ENCODE measurements at places on chromosomes 6 and 20.
A peak's percentile ranks its signal among the peaks of the same experiment; 100 is the strongest.

DNA sequence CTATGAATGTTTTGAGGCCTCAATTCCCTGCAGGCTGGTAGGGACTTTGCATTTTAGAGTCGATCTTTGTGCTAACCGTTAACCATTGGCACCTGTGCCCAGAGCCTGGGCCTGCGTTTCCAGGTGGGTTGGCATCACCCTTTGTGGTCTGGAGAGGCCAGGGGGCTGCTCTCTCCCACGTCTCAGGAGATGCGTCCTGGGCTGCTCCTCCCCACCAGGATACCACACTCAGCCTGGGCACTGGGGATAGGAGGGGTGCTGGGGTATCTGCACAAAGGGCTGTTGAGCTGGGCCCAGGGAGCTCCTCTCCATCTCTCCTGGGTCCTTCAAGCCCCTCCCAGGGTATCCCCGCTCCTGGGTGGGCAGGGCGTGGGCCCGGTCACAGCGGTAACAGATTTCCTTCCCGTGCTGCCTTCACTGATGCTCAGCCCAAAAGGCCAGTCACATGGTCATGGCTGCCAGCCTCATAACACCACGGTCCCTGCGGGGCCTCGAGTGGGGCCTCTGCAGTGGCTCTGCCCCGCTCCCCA, 266.2 kb downstream of the TAF4 start:
- no peak for DNase-seq

DNA sequence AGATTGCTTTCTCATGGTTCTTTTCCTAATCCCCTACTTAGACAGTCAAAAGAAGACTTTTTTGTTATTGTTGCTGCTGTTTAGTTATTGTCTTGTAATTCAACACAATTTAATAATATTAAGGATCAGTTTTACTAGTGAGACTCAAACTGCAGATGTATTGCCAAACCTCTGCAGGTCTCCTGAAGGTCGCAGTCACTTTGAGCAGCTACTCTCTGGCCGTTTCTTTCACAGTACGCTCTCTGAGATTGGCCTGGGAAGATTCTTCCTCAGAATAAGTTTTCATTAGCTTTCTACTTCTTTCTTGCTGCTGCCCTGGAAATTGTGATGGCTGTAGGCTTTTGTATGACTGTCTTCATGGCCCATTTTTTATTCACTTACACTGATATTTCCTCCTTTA, 930.8 kb downstream of the QKI start:
- no peak for DNase-seq

- DNase-seq: peak; percentile 19
Observed at GRCh38 chr6:26272171-26272637, 92.8 kb upstream of the BTN3A2 start.

GRCh38 chr20:18414140-18414539, 52.7 kb downstream of the DZANK1 start:
- no peak for DNase-seq

DNA sequence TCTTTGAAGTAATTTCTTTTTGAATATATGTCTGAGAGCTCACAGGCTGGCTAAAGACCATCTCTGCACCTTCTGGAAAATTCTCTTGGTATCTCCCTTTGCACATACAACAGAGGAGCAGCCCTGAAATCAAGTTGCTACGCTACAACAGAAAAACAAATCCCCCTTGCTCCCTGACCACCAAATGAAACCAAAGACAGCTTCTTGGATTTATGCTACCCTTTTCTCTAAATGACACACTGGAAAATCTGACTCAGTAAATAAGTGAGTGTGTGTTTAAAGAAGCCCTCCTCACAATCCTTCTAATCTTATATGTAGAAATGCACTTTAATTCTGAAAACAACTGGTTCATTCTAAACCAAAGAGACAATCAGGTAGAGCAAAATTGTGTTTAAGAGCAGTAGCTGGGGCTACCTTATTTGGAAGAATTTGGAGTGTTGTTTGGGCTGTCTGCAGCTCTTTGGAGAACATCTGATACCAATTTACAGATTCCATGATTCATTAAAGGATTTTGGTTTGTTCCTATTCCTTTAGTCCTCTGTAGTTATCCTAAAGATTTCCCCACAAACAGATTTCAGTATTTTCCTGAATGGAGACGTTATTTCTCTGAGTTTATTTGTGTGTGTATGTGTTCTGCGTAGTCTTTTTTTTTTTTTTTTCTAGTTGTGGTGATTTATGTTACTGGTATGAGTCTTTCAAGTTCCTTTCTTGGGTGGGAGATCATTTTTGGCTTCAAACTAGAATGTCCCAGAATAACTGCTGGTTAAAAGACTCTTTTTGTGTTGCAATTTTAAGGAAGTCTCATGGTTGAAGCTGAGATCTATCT, 36.4 kb upstream of the UTRN start:
- no peak for DNase-seq

GRCh38 chr6:149484733-149485700, at the start of gene ZC3H12D:
Gene ZC3H12D, minus strand, starts transcription at chr6:149485014. Its CDS starts 10,471 bp downstream, at chr6:149474543.
- DNase-seq: peak; percentile 31

DNA sequence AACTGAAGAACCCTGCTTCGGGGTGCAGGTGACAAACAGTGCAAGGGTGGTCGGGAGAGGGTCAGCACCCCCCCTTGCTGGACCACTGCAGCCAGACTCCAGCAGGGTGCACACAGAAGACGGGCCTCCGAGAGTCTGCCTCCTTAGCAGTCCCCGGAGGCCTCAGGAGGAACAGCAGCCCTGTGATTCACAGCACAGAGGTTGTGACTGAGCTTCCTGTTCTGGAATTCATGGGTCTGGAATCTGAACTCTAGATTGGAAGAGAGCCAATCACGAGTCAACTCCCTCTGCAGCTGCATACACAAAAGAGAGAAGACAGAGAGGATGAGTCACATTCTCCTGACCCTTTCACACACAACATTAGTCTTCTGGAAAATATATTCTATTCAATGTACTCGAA, 249.0 kb upstream of the OPRM1 start:
- DNase-seq: no peak

DNA sequence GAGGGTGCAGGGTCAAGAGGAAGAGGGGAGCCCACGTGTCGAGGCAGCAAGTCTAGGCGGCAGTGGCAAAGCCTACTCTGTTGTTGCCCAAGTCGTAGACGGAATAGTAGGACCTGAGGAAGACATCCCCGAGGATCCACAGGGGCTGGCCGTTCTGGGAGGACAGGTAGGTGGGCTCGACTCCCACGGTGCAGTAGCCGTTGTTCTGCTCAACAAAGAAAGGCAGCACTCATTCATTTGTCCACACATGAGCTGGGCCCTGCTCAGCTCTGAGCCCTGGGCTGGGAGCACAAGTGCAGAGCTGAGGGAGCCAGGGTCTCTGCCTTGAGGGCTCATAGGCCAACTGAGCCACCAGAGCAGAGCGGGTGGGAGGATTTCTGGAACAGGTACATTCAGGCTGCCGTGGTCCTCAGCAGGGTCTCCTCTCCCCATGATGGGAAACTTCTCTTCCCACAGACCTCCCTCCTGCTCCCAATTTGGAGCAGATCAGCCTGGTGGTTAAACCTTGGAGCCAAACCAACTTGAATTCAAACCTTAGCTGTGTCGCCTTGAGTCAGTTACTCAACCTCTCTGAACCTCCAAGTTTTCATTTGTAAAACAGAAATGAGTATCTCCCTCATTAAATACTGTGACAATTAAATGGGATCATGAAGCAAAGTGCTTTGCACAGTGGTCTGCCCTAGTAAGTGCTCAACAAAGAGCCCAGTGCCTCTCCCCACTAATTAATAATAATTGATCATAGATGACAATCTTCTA, 1.6 kb upstream of the TFEB start:
- no peak for DNase-seq

DNA sequence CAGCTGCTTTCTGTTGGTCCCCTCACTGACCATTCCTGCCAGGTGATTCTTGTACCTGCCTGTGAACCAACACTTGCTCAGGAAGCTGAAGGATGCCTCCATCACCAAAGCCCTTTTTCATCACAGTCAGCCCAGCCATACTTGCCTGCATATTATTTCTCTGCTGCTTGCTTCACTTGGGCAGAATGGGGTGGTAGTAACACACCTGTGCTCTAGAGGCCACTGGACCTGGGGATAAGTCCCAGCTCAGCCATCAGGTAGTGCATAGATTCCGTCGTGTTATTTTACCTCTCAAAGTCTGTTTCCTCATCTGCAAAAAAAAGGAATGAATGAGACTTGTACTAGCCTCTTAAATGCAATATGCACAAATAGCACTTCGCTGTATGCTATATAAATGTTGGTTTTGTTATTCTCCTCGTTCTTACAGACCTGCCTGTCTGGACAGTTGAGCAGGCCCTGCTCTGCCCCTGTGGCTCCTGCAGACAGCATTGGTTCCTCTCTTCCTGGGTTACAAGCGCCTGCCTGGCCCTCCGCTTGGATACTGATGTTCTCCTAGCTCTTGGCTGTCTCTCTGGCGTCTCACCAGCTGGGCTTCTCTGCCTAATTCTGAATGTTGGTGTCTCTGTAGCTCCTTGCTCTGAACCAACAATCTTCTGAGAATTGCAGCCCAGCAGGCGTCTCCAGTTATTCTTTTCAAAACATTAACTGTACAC, 151.8 kb downstream of the UNC5CL start:
- DNase-seq: no peak

DNA sequence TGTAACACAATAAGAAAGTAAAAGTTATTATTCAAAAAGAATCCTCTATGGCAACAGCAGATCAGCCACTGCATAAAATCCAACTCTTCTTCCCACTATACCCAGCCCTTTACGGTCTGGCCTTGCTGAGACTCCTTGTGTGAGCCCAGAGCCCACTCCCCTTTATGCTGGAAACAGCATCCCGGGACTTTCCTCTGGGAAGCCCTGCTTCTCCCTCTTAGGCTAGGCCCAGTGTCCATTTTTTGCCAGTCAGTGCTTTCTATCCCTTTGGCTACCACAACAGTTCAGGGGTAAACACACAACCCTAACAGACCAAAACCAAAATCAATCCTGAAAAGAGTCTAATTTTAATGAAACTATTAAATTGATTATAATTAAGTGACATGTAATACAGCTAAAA, 20.6 kb downstream of the FKBP5 start:
- DNase-seq: no peak

GRCh38 chr20:60407011-60407771, 449.0 kb downstream of the CDH26 start:
- no peak for DNase-seq

GRCh38 chr6:834866-835265, 141.9 kb upstream of the EXOC2 start:
- DNase-seq: no peak

DNA sequence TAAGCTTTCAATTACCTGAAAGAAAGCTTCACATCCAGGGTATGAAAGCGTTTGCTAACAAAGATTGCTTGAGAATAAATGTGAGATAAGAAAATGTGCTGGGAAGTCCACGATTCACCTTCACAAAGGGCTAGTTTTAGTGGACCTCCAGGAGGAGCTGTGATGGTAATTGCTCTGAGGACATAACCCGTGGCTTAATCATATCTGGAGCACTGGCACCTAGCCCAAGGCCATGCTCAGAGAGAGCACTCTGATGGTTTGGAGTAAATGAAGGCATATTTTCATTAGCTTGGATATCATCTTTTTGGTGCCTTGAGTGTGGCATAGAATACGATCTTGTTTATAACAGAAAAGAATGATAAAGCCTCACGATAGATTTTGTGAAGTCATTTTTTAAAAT, 46.9 kb upstream of the BACH2 start:
- DNase-seq: no peak

DNA sequence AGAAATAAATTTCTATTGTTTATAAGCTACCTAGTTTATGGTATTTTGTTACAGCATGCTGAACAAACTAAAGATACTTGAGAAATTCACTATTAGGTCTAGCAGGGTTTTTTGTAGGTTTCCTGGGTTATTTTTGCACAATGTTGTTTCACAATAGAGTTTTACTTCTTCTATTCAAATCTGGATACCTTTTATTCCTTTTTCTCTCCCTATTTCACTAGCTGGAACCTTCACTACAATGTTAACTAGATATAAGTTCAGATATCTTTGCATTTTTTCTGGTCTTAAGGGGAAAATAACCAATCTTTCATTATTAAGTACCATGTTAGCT, 237.7 kb upstream of the CITED2 start:
- no peak for DNase-seq

GRCh38 chr6:33707771-33708170, 3.7 kb downstream of the UQCC2 start:
- no peak for DNase-seq

DNA sequence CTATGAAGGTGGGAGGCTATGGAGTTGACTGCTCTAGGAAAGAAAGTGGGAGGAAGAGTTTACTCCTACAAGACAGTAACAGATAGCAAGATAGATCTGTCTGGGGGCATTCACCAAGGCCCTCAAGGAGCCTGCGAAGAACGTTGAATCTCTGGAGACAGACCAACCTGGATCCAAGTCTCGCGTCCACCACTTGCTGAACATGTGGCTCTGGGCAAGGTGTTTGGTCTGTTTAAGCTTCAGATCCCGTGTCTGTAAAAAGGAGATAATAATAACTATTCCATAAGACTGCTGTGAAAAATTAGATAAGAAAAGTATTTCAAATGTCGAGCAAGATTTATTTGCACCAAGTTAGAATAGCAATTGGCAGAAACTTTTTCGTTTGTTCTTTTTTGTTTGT, 8.1 kb upstream of the EEF1A1 start:
- no peak for DNase-seq

GRCh38 chr6:152380993-152381898, 255.9 kb downstream of the SYNE1 start:
- no peak for DNase-seq

GRCh38 chr20:62766071-62766450, 30.2 kb upstream of the MRGBP start:
- DNase-seq: no peak

- no peak for DNase-seq
Observed at GRCh38 chr20:4942331-4942730, 59.0 kb downstream of the SLC23A2 start.

DNA sequence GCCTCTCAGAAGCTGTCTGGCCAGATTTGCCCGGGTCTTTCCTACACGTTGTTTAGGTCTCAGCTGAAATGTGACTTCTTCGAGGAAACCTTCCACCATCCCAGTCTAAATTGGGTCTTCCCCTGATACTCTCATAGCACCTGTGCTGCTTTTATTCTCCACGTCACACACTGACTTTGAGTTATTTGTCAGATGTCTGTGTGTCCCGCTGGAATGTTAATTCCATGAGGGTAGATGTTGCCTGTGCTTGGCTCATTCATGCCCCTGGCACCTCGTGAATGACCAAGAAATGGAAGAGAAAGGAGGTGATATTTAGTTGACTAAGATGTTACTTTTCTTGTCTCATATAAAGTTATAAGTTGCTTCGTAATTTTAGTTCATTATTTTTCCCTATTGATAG, 197.8 kb downstream of the TMEM242 start:
- DNase-seq: no peak

DNA sequence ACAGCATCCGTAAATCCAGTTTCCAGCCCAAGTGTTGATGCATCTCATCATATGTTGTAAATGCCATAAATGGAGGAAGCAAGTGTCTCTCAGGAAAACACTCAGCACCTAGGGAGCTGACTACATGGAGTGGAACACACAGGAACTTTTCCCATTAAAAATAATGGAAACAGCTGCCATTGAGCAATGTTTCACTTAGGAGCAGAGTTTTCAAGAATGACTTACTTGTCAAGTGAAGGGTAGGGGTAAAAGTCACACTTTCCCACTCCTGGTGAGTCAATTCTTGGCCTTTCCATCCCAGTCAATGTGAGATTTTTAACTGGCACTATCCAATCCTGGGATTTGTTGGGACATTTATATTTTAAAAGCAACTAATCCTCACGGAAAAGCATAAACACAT, 119.4 kb upstream of the ASF1A start:
- no peak for DNase-seq

- no peak for DNase-seq
Observed at GRCh38 chr6:135419162-135419561, 78.4 kb downstream of the AHI1 start.

GRCh38 chr20:39021748-39022147, 59.6 kb downstream of the DHX35 start:
- DNase-seq: no peak

- no peak for DNase-seq
Observed at GRCh38 chr6:39881851-39882530, 52.3 kb downstream of the MOCS1 start.

Measured in bone marrow (tissue), 2 donors.